ENCODE measurements at places on chromosomes 16 and 17.
A peak's percentile ranks its signal among the peaks of the same experiment; 100 is the strongest.

DNA sequence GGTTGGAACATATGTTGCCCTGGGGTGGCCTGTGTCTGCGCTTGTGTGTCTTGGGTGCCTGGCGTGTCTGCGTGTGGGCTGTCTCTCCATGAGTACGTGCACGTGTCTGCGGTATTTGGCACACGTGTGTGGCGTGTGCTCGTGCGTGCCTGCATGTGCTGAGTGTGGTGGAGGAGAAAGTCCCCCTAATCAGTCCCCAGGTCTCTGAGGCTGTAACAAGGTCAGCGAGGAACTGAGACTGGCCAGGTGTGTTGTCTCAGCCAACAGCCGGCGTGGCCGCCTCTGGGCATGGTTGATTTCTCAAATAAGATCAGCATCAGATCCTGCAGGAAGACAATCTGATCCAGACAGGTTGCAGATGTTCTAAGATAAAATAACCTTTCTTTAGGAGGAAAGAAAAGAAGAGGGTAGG, 3.5 kb upstream of the CPNE7 start:
- no peak for DNase-seq

DNA sequence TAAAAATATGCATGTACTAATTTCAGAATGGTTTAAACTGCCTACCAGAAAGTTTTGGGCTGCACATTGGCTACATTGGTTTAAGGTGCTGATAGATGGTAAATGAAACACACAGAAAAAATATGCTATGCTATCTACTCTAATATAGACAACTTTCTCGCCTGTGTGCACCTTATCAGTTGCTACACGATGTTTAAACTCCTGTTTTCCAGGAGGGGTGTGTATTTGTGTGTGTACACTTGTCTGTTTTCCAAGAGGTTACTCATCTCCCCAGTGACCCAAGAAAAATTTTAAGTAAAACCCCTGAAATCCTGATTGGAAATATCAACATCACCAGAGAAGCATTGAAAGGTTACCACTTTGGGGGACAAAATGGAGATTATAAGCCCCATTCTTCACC, 21.6 kb upstream of the PSMC5 start:
- no peak for DNase-seq

DNA sequence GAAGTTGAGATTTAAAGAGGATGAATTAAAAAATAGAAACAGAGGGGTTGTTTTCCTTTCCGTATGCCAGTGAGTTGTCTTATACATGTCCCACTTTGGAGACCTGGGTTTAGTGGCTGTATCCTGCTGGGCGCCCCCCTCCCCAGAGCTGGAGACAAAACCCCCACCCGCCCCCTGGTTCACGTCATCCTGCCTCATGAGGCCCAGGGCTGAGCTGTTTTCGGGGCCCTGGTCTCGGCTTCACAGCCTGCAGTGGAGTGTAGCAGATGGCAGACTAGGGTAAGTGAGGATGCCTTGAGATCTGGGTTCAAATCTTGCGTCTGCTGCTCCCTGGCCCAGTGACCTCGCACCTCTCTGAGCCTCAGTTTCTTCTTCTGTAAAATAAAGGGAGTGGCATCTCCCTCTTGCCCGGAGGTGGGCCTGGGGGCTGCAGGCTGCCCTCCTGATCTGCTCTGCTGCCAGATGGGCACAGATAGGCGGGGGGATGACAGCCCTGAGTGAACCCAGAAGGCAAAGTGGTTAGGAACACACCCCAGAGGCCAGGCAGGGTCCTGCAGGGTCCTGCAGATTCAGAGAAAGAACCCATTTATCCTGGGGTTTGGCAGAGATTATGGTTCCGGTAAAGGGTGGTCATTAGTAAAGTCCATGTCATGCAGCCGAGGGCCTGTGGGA, 45.1 kb downstream of the SOCS3 start:
- DNase-seq = no peak

- peak; percentile 93 for DNase-seq
Measured at GRCh38 chr17:41777574-41778188, 8.8 kb downstream of the JUP start.

- DNase-seq = no peak
Measured at GRCh38 chr17:27458524-27458908, 2.3 kb downstream of the KSR1 start.

GRCh38 chr17:18258356-18259038, at the start of gene FLII:
Gene FLII (minus strand): TSS chr17:18258738. CDS start chr17:18258690, 48 bp downstream.
- DNase-seq = peak; percentile 67

DNA sequence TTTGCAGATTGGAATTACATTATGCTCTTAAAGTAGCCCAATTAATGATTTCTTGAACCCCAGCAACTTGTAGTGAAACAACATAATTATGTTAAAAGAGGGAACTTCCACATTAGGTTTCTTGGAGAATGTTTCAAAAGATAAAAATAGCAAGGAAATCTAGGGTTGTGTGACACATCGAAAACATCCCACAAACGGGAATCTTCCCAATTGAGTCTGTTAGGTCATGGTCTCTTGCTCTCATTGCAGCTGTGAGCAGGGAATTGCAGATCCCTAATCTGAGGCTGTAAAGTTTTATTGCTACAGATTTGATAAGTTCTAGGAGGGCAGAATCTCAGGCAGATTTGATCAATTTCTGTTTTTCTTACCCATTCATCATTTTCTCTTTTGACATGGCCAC, 6.7 kb upstream of the LPO start:
- no peak for DNase-seq

DNA sequence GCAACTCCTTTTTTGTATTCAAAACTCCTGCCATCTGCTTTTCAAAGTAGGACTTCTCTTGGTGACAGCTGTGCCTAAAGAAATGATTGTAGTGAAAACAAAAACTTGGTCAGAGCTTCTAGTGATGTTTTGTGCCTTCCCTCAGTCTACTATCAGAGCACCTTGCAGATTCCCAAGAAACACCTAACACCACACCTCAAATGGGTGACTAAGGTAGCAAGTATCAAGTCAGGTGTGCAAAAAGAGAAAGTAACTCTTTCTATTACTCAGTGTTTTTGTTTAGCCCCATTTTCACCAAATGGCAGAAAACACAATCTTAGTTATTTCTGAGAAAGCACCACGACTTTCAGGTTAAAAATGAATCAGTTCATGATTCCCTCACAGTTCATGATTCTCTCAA, 2.0 kb upstream of the PMFBP1 start:
- DNase-seq = no peak

GRCh38 chr16:3954411-3954921, 74.0 kb upstream of the CREBBP start:
- DNase-seq = peak; percentile 79

- DNase-seq = no peak
Measured at GRCh38 chr17:57099165-57099564, 14.1 kb downstream of the AKAP1 start.

DNA sequence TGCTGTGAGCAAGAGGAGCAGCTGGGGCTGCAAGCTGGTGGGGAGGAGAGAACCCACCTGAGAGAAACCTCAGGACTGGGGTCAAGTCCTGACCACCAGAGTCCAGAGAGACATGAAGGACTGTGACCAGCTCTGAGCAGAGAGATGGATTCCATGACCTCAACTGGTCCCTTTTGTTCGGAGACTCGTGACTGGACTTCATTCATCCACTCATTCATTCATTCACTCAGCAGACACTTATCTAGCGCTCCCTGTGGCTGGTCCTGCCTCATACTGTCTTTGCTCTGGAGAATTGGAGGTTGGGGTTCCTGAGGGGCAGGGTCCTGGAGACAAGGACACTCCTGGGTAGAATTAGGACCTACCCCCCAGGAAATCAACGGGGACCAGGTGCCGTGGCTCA, 4.0 kb downstream of the ERBB2 start:
- no peak for DNase-seq

DNA sequence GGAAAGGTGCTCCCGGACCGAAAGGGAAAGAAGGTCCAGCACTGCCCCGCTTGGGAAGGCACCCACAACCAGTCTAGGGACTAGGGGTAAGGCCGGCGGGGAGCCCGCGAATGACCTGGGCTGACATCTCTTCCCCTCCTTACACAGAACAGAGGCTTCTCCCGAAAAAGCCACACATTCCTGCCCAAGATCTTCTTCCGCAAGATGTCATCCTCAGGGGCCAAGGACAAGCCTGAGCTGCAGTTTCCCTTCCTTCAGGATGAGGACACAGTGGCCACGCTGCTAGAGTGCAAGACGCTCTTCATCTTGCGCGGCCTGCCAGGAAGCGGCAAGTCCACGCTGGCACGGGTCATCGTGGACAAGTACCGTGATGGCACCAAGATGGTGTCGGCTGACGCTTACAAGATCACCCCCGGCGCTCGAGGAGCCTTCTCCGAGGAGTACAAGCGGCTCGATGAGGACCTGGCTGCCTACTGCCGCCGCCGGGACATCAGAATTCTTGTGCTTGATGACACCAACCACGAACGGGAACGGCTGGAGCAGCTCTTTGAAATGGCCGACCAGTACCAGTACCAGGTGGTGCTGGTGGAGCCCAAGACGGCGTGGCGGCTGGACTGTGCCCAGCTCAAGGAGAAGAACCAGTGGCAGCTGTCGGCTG, 1.5 kb downstream of the CNP start:
- DNase-seq = no peak

DNA sequence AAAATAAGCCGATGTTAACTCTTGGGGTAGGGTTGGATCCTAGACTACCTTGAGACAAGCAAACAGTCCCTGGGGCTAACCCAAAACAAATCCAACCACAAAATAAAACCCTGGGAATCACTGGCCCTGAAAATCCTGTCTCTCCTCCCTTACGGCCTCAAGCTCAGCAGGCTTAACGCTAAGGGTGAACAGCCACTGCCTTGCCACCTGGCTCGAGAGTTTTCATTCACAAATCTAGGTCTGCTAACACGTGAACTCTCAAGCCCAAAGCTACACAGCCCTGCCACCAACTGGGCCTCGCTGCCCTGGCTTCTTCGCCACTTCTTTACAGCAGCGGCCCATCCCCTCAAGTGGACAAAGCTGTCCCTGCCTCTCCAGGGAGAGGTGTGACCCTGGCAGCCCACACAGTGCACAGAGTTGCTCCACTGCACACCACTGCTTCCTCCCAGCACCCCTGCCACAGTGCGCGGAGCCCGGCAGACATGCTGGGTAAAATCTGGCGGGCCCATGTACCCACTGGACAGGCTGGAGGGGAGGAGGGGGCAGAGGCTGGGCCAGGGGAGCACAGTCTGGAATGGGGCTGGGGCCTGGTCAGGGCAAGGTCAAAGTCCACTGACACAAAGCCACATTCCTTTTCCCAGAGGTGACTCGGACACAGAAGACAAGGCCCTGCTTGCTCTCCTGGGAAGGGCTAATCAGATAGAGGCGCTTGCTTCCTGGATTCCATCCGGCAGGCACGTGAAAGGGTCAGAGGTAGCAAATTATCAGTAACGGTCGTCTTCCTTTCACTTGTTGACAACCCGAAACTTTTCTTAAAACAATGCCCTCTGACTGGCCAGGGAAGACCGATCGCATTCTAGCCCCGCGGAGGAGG, 996 bp downstream of the PCYT2 start:
- no peak for DNase-seq

GRCh38 chr17:78412403-78412802, 34.0 kb downstream of the PGS1 start:
- no peak for DNase-seq

DNA sequence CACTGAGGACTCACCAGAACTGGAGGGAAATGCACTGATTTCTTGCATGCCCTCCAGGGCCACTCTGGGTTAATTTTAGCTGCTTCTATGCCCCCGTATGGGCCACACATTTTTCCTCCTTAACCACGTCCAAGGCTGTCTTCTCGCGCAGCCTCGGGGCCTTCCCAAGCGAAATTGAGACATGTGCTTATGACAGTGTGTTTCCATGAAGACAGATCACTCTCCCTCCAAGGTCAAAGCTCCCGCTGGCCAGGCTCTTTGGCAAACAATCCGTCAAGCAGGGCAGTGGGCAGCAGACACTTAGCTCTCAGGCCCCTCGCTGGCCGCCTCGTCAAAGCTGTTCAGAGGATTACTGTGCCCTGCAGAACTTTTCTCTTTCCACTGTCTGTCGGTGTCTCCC, 243.0 kb upstream of the N4BP1 start:
- no peak for DNase-seq
